Panc1 (cell line): ENCODE measurements at places on chromosomes 6 and 20. TPM values are rescaled to one million over a fixed set of nuclear protein-coding genes. Genes with fewer than 3 reads are reported as not detected.

DNA sequence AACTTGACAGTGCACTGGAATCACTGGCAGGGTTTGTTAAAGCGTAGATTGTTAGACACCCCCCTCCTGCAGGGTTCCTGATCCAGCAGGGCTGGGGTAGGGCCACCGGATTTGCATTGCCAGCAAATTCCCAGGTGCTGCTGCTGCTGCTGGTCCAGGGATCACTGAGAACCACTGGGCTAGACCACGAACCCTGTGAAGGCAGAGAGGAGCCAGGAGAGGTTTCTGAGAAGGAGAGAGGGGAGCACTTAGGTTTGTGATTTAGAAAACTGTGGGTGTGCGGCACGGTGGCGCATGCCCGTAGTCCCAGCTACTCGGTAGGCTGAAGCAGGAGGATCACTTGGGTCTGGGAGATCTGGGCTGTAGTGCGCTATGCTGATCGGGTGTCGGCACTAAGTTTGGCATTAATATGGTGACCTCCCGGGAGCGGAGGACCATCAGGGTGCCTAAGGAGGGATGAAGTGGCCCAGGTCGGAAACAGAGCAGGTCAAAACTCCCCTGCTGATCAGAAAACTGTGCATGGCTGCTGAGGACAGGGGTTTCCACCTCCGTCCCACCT is 53.6 kb upstream of the FAM83D start:
- no peak for DNase-seq

Gene IL20RA
- total RNA-seq = not detected

Gene MUCL3
- not detected for total RNA-seq

Gene GTSF1L
- total RNA-seq = not detected

DNA sequence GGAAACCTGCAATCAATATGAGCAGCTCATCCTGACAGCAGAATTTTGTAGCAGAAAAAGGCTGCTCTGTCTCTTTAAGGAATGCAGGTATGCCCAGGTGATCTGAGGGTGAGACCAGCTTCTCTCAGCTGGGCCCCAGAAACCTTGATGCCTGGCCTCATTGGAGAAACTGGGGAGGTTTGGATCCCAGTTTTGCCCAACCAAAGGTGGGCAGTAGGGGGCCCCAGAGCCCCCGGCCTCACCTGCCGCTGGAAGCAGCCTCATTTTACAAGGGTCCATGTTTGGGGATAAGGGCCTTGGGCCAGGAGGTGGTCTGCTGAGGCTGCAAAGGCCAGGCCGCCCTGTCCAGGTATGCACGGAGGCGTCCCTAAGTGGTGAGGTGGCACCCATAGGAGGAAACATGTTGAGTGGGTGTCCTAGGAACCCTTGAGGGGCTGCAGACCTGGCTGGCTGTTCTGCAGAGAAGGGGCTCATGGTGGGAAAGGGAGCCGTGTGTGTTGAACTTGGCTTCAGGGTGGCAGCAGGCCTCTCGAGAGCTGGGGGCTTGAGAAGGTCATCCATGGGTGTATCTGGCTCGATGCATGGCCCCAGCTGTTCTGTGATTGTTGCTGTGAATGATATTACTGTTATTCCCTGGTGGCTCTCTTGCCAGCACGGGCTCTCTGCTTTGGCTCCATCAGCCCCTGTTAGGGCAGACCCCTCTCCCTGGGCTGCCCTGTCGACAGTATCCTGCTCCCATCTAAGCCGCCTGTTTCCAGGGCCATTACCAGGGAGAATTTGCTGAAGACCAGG is 208.4 kb downstream of the CDH4 start:
- DNase-seq = no peak

Gene IMPG1
- total RNA-seq = not detected

GRCh38 chr20:14879020-14879697 is 541.7 kb upstream of the FLRT3 start:
- DNase-seq = peak; percentile 30

DNA sequence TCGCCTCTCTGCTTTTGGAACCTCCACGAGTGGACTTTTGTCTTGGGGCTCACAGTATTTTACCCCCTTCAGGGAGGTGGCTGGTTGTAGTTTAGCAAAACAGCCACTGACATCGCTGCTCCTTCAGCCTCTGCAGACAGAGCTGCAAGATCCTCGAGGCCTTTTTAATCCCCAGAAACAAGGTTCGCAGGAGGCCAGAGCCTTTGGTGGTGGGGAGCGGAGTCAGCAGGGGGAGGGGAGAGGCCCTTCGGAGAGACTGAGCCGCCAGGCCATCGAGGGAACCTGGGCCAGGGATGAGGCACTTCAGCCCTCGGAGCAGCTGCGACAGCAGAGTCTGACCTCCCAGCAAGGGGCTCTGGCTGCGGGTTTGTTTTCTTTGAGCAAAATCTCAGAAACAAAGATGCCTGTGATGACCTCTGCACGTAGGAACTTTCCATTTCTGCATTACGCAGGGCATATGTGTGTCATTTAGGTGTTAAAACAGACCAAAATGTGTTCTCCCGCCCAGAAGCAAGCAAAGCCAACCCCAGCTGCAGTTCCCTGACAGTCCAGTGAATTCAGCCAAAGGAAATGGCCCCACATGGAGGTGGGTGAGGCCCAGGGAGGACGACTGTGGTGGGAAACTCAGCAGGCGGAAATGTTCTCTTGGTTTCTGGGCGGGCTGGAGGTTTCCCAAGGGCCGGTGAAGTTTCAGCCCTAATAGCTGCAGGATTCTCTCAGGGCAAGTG is 171.2 kb upstream of the SULF2 start:
- DNase-seq = no peak

- DNase-seq = no peak
Measured at GRCh38 chr6:50543666-50544065, 169.7 kb upstream of the TFAP2D start.

Gene BPIFA1
- total RNA-seq = not detected

Gene PACRG
- 0.59 TPM for total RNA-seq

Gene CCDC170
- total RNA-seq = not detected

Gene POU3F2
- total RNA-seq = not detected

DNA sequence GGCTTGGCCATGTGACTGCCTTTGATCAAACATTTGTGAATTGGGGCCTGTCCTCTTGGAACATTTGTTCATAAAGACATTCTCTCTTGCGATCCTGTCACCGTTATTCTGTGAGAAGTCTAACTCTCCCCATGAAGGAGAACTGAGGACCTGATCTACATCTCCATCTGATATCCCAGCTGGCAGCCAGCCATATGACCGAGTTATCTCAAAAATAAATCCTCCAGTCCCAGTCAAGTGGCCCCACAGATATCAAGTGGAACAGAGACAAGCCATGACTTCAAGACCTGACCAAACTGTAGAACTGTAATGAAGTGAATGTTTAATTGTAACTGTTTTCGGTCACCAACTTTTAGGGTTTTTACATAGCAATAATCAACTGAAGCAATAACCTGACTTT is 25.7 kb downstream of the SNX3 start:
- no peak for DNase-seq

DNA sequence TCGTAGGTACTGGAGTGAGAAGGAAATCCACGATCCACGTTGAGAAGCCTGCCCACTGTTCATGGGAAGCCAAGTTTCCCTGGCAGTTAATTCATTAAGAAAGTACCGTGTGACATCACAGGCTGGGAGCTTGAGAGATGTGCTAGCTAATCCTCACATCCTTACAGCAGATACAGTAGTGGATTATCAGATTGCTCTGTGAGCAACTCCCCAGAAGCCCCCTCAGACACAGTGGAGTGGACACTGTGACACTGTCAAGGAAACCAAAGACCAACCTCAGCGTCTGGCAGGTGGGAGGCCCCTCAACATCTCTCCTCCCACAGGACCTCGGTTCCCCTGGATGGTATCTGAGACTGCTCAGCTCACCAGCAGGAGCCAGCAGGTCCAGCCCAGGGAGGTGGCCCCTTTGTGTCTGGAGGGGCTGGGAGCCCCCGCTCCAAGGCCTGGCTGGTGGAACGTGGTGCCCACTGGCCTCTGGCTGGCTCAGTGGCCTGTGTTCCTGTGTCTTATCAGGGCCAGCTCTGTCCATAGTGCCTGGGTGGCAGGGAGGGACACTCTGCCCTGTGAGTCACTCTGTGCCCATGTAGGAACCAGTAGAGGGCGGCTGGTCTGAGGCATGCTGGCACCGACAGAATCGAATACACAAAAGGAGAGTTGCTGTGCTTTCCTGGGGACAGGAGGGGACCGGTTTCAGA is 7.2 kb downstream of the PYGB start:
- DNase-seq = no peak

Gene ENPP3
- total RNA-seq = not detected

DNA sequence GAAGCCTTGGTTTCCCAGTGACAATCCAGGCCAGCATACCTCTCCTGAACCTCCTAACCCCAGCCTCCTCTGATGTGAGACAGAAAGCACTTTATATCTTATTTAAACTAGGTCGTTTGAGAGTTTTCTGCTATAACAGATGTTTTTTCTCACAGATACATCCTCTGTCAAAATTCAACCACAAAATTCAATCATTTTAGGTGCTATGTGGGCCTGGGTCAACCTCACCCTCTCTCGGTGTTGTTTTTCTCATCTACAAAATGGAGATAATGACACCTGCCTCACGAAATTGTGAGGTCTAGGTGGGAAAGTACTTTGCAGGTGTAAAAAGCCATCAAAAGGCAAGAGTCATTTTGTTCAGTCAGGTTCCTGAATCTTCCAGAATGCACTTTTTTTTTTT is 46.2 kb upstream of the NFATC2 start:
- no peak for DNase-seq

Gene BLTP3A
- 20.2 TPM for total RNA-seq

Gene RGS19
- 32.0 TPM for total RNA-seq

DNA sequence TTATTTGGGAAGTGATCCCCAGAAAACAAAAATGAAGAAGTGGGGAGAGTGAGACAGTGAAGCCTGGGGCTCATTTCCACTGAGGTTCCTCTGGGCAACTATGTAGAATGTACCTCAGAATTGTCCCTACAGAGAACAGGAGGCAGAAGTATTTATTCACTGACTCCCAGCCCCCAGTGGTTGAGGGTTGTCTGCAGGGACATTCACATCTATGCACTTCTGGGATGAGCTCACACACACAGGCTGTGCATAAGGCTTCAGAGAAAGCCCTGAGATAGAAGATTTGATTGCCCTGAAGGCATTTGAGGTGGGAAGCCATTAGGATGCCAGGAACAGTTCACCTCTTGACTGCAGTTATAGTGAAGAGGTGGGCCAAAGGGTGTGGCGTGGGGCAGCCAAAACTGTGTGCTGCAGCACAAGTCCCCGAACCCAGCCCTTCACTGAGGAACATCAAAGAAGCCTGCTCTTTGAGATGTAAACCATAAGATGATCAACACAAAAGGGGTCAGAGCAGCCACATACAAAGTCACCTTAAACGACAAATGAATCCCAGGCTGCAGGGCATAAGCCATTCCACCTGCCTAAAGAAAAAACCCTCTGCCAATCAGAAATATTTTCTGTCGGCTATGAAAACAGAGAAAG is 853.8 kb upstream of the FLRT3 start:
- no peak for DNase-seq

- no peak for DNase-seq
Measured at GRCh38 chr6:119162134-119162775, 83.8 kb upstream of the FAM184A start.

DNA sequence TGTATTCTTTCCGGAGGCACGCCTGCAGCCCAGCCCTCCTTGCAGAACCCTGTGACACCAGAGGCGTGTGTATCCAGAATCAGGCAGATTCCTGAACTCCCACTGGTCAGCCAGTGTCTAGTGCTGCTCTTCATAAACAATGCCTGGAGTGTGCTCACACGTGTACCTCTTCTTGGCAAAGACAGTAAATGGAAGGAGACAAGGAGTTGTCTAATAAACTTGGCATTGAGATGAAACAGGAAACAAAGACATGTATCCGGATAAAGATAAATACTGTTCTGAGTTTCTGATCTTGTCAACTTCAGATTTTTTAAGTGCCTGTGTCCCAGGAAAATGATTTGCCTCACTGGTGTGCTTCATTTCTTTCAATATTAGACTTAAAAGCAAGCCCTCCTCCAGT is 1.7 kb downstream of the RPS6KA2 start:
- no peak for DNase-seq

DNA sequence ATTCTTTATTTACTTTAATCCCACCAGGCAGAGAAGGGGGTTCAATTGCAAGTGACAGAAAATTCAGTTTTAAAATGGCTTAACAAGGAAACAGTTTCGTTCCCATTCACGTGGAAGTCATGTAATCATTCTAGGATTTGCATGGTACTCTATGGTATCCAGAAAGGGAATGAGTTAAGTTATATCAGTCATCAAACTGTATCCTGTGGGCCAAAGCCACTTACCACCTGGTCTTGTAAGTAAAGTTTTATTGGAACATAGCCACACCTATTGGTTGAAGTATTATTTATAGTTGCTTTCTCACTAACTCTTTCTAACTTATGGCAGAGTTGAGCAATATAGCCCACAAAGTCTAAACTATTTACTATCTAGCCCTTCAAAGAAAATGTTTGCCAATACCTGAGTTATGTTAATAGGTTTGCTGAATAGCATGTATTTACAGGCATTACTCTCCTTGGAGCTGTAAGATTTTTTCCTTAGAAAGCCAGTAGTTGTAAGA is 10.2 kb upstream of the MMS22L start:
- no peak for DNase-seq

Gene RAD21L1
- 1.0 TPM for total RNA-seq

Gene GPSM3
- 2.0 TPM for total RNA-seq

DNA sequence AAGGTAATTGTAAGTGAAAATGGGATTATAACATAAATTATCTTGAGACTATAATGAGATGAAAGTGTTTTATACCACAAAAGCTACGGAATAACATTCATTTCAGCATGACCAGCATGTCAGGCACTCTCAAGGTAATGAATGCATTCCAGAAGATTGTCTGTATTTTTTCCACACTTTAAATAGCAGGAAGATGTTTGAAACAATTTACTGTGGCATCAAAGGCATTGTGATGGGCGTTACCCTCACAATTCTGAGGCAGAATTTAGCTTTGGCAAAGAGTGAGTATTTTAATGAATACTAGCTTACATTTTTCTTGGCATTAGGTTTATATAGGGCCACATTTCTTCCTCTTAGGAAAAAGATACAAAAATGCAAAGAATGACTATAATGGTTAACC is 627.2 kb downstream of the BCKDHB start:
- DNase-seq = no peak

- DNase-seq = no peak
Measured at GRCh38 chr6:55282115-55282514, 45.2 kb upstream of the GFRAL start.

GRCh38 chr20:33664085-33664761 is 2.1 kb downstream of the C20orf144 start:
- DNase-seq = no peak

DNA sequence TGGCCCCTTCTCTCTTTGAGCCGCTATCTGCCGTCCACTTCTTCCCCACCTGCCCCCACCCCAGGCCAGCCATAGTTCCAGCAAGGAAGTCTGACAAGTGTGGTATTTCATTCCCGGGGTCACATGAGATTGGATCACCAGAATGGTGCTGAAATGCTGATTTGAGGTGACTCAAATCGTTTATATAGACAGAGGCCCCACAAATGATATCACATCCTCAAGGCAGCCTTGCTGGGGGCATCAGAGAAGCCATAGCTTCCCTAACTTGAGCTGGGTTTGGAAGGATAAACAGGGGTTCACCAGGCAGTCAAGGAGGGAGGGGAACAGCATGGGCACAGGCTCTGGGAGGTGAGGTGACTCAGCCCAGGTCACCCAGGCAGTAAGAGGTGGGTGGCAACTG is 9.9 kb downstream of the SDCBP2 start:
- no peak for DNase-seq
